ENCODE measurements at places on chromosomes 2 and 18.

GRCh38 chr2:130389783-130390182, 33.9 kb downstream of the PTPN18 start:
- DNase-seq, result no peak

DNA sequence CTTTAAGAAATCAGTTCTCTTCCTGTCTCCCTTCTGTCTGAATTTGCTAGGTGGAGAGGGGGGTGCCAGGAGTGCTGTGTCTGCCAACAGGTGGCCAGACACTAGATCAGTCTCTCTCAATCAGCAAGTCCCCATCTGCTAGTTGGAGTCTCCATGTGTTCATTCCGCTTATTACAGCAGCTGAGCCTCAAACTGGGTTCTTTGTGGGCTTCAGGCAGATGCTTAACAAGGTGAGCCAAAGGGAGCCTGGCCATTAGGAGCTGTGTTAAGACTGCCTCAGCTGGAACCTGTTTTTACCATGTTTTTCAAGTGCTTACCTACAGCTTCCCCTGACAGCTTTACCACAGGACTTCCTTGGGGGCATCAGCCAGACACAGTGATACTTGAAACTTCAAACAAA, 401.9 kb downstream of the LRP1B start:
- DNase-seq, result no peak

DNA sequence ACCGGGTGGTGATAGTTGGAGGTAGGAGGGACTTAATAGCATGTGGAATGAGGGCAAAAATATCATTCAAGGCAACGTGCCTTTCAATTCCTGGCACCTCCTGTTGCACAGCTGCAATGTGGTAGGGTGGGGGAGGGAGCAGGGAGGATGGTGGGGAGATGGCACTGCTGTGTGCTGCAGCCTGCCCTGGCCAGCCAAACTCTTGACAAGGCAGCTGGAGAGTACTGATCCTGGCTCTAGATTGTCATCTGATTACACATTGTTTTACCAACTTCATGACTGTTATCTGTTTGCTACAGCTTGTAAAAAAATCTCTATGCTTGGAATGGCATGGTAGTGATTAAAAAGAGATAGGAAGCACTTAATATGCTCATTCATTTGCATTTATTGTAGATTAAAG, 47.7 kb downstream of the PLCL1 start:
- no peak for DNase-seq

DNA sequence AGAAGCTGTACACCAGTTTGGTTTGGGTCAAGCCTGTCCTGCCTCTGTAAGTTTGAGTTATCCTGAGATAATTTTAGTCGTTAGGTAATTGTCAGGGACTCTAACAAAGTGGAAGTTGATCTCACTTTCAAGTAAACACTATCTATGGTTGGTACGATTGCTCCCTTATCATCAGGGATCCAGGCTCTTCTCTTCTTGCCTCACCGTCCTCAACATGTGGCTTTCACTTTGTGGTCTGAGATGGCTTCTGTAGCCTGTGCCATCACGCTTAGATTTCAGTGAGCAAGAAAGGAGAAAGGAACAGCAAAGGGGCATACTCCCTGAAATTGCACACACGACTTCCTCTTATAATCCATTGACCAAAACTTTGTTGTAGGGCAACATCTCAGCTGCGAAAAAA, 115.6 kb downstream of the CTAGE1 start:
- DNase-seq, result no peak

DNA sequence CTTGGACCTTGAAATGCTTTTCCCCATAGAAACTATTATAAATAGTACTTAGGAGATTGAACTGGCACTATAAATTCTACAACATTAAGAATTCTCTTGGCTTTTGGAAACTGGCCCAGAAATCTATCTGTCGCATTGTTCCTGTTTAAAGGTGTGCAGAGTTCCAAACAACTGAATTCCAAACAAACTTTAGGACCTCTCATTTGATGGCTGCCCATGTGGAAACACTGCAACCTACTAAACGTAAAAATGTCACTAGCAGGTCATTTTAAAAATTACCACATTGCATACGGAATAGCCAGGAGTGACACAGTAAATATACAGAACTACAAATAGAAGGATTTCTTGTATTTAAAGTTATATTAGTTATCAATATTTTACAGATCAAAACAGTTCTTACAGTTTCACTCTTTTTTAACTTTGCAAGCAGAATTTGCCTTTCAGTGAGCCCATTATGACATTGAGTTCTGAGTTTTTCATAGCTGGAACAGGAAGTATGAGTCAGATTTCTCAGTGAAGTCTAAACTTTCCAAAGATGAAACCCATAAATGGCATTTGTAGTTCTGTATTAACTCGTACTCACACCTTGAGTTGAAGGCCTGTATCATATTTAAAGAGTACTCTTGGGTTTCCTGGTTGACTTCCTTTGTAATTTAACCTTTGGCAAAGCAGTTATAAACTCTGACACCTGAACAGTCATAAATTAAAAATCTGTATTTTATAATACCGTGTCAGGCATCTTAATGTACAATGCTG, 142.3 kb upstream of the BOD1L2 start:
- DNase-seq, result no peak

GRCh38 chr2:161063946-161064306, 96.3 kb upstream of the TANK start:
- DNase-seq, result no peak

GRCh38 chr18:11750171-11750570, 61.1 kb downstream of the GNAL start:
- DNase-seq, result no peak

DNA sequence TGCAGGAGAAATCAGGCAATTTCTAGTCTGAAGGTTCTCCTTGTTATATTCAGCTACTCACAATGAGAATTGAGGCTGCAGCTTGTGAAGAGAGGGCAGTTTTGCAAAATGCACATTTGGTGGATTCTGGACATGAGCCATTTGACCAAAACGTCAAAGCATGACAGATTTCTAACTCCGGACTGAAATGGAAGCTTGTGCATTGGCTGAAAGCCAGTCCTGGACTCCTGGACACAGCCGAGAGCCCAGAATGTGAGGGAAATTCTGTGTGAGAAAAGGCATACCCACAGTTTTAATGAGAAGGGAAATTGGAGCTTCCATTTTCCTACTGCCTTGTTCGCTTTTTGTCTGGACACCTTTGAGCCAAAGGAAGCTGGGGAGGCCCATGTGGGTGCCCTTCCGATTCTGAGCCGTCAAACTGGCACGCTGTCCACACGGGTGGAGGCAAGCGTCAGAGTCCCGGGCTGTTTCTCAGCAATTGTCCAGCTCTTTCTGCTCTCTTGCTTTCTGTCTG, 23.7 kb upstream of the ROCK2 start:
- no peak for DNase-seq

GRCh38 chr18:78901923-78902794, 77.5 kb upstream of the SALL3 start:
- DNase-seq, result no peak

GRCh38 chr2:128446874-128447537, 128.3 kb upstream of the HS6ST1 start:
- DNase-seq, result peak; percentile 68

GRCh38 chr2:71923887-71924533, 223.7 kb downstream of the CYP26B1 start:
- no peak for DNase-seq

GRCh38 chr2:222485367-222486211, 61.2 kb downstream of the SGPP2 start:
- DNase-seq, result no peak

- no peak for DNase-seq
These were observed 982 bp downstream of the BMP10 start for GRCh38 chr2:68870215-68870614.

- DNase-seq, result no peak
These were observed 337.2 kb upstream of the SALL3 start for GRCh38 chr18:78642296-78642951.

DNA sequence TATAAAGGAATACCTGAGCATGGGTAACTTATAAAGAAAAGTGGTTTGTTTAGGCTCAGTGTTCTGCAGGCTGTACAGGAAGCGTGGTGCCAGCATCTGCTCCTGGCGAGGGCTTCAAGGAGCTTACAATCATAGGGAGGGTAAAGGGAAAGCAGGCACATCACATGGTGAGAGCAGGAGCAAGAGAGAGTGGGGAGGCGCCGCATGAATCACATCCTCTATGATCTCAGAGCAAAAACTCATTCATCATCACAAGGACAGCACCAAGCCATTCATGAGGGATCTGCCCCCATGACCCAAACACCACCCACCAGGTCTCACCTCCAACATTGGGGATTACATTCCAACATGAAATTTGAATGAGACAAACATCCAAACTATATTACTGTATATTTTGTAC, 32.5 kb downstream of the R3HDM1 start:
- DNase-seq, result no peak

GRCh38 chr2:68435615-68436014, 31.5 kb downstream of the FBXO48 start:
- no peak for DNase-seq

GRCh38 chr18:25102662-25103061, 249.3 kb downstream of the ZNF521 start:
- no peak for DNase-seq

- no peak for DNase-seq
These were observed 5.8 kb upstream of the ABCB11 start for GRCh38 chr2:169036736-169037440.

DNA sequence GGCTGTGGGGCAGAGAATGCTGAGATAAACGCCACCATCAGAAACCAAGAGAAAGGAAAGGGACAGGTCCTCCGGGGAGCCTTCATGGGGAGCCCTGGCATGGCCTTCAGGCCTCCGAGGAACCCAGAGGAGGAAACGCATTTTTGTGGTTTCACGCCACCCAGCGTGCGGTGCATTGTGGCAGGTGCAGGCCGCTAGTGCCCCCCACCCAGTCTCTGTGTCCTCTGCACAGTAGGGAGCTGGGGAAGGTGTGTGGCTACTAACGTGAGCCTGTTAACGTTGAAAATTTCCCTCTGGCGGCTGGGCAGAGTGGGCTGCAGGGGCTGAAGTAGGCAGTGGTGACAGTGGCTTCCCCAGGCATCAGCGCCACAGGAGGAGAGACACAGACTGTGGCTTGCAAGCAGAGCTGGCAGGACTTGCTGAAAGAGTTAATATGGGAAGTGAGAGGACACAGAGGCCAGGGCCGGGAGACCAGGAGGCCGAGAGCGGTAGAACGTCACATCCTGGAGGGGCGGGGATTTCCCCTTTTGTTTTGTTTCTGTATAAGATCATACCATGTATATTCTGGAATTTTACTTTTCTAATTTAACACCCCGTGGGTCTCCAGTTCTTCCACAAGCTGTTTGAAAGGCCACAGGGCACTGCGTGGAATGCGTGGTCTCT, 166.9 kb downstream of the GBX2 start:
- DNase-seq, result no peak

- DNase-seq, result no peak
These were observed 312.7 kb downstream of the TCF4 start for GRCh38 chr18:55275039-55275901.

GRCh38 chr2:17375262-17375661, 143.0 kb downstream of the RAD51AP2 start:
- no peak for DNase-seq

DNA sequence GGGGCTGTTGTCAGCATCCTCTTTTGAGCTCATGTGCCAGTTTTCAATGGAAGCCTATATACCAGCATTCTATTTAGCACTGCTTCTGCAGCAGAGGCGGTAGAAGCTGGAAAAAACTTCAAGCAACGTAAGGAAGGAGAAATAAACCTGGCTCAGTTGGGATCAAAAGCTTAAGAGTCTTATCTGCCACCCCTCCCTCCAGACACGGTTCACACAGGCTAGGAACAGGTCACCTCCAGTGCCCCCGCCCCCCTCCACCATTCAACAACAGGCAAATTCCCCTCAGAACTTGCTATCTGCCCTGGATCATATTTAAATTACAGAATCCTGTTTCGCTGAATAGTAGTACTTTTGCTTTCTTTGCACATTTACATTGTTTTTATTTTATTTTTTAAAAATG, 384.8 kb upstream of the PKDCC start:
- no peak for DNase-seq

DNA sequence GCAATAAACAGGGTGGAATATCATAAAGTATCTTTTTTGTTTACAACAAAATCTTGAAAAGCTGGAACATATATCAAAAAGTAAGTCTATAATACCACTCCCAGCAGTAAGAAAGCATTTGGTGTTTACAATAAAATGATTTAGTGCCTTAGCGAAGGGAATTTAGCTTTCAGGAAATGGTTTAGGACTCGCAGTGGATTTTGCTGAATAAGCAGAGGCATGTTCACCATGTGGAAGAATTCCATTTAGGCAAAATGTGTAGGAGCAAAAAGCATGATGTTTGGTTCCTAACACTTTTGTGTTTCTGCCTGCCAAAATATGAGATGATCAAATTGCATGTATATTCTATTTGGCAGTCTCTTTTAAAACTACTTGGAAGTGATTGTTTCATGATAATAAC, 163.6 kb downstream of the AGPS start:
- DNase-seq, result no peak

GRCh38 chr2:107721178-107721577, 105.5 kb upstream of the RGPD4 start:
- DNase-seq, result no peak

- DNase-seq, result no peak
These were observed 2.2 kb downstream of the CD226 start for GRCh38 chr18:69945220-69946114.

- DNase-seq, result no peak
These were observed 213.2 kb downstream of the KCNJ3 start for GRCh38 chr2:154911729-154912128.

GRCh38 chr2:191389288-191389687, 144.1 kb downstream of the MYO1B start:
- DNase-seq, result no peak

DNA sequence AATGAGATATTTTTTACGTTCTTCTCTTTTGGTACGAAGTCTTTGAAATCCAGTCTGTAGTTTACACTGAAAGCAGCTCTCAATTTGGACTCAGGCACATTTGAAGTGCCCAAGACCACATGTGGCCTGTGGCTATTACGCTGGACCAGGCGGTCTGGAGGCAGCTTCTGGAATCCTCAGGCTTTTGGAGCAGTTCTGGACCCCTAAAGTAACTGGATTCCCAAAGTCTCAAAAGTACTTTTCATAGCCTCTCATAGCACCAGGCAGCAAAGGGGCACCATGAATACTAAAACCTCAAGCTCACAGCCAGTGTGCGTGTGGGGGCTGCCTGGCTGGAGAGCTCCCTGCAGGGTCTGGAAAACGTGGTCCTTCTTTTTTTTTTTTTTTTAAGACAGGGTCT, 119.0 kb downstream of the SMAD7 start:
- DNase-seq, result peak; percentile 32

- no peak for DNase-seq
These were observed 113.6 kb downstream of the BABAM2 start for GRCh38 chr2:28004086-28004485.

- no peak for DNase-seq
These were observed 196.5 kb downstream of the TFCP2L1 start for GRCh38 chr2:121088251-121089165.

DNA sequence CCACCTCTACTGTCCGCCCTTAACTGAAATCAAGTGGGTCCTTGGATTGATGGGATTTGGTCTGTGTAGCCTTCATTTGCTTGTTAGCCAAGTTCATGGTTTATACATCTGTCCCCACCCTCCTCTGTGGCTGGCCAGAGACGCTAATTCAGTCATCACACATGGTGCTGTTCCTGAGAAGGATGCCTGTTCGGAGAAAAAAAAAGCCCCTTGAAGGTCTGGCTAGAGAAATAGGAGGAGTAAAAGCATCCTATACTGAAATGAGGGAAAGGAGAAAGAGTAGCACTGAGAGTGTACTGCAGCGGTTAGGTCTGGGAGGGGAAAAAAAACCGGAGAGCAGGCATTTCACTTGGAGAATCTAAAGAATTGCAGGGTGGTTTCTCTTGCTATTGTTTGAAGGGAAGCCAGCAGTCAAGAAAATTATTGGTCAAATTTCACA, 180.6 kb upstream of the EPAS1 start:
- DNase-seq, result no peak
